CMK (cell line): ENCODE measurements at places on chromosomes 3 and 15.

- no peak for DNase-seq
These were observed 8.3 kb upstream of the TASOR start for GRCh38 chr3:56691165-56692000.

- no peak for DNase-seq
These were observed 23.7 kb downstream of the PCYT1A start for GRCh38 chr3:196263819-196264218.

GRCh38 chr3:141511361-141511760 is 24.5 kb downstream of the RASA2 start:
- DNase-seq = no peak

DNA sequence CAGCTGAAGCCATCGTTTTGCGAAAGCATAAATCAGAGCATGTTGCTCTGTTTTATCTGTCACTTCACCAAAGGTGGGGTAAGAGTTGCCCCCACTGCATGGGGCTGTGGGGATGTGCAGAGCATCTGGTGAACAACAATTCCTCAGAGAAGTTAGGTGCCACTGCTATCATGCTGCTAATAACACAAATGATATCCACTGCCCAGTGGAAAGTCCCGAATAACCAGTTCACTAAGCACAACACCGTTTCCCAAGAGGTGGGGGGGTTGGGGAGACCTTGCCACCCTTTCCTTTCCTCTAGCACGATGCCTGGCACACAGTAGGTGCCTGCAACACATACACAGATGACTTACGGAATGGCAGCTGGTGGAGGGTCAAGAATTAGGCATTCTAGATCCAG is 38.6 kb downstream of the FAM3D start:
- no peak for DNase-seq

DNA sequence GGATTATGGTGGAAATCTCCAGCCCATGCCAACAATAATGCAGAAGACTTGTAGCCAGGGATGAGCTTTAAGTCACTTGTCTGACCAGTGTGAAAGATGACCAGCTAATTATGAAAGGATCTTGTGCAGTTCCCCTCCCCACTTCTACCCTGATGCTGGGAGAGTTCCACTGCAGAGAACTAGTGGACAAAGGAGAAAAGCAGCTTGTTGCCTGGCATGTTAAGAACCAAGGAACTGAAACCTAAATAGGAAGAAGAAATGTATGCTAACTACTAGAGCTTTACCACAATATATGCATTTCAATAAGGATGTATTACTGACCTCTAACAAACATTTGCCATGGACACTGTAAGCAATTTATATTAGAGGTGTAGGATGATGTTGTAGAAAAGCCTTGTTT is 52.2 kb upstream of the CSTA start:
- no peak for DNase-seq

- DNase-seq = no peak
These were observed 223.7 kb upstream of the SEMA6D start for GRCh38 chr15:47493357-47494247.

GRCh38 chr3:48555231-48555948 is 1.2 kb downstream of the PFKFB4 start:
- peak; percentile 55 for DNase-seq

GRCh38 chr3:51971350-51971749 is 2.5 kb downstream of the ABHD14B start:
- no peak for DNase-seq

GRCh38 chr15:24955531-24955921 is 739 bp downstream of the SNRPN start:
- DNase-seq = no peak

DNA sequence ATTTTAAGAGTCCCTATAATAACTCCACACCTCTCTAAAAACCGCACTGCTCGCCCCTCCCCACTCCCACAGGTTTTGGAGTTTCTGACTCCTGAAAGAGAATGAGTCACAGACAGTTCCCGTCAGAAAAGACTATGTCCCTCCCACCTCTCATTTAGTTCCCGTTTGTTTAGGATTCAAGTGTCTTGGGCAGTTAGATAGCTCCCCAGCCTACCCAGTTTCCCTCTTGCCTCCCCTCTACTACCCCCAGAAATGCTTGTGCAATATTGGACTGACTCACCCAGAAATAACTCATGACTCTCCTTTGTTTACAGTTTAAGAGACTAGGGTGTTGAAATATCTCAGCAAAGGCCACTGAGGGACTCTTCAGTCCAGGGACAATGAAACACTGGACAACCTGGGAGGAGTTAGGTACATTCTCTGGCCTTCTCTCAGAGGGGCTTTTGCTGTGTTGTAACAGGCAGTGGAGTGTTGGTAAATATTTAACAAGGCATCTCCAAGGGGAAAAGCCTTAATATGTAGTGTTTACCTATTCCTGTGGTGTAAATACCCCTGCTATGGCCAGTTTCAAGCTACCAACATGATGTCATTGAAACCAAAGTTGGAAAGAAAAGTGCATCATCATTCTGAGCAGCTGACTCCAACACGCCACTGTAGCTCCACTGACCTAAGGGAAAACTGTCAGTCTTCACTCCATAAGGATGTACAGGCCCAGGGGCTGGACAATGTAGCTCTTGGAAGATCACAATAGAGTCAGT is 96.1 kb upstream of the CHD2 start:
- DNase-seq = no peak
